Caco-2 (cell line): ENCODE measurements at places on chromosomes 4 and X. TPM values are rescaled to one million over a fixed set of nuclear protein-coding genes. Genes with fewer than 3 reads are reported as not detected.
A peak's percentile ranks its signal among the peaks of the same experiment; 100 is the strongest.

Gene STK32B
- total RNA-seq: 8.8 and 11.2 TPM in 2 replicates

- no peak for DNase-seq
These were observed 388.0 kb upstream of the GALNT7 start for GRCh38 chr4:172780566-172781081.

- no peak for DNase-seq
These were observed 14.2 kb downstream of the ELOVL6 start for GRCh38 chr4:110184140-110184790.

DNA sequence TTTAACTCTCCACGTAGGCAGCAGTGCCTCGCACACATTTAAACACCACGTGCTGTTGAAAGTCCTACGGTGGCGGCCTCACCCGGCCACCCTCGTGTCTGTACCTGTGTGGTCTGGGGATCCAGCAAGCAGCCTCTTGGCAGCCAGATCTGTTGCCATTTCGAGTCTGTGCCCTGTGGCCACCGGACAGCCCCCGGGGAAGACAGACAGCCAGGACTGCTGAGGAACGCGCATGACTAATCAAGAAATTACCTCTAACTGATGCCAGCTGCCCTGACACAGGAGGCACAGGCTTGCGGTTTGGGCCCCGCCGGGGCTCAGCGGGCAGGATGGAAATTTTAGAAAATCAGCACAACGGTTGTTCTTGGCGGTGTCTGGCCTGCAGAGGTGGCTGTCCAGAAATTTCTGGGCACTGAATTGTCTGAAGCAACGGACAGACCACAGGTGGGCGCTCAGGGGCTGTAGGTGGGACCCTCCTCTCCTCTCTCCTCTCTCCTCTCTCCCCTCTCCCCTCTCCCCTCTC lies 15.6 kb upstream of the ASMTL start:
- DNase-seq: peak; percentile 23
